ENCODE measurements at places on chromosomes 4 and X. TPM values are rescaled to one million over a fixed set of nuclear protein-coding genes. Genes with fewer than 3 reads are reported as not detected.

The MAGEB6B gene
- polyA plus RNA-seq, result not detected

The MFAP3L gene
- polyA plus RNA-seq, result 1.7 TPM

The SH3BGRL gene
- 63.6 TPM for polyA plus RNA-seq

The SULT1B1 gene
- polyA plus RNA-seq, result 0.46 TPM

DNA sequence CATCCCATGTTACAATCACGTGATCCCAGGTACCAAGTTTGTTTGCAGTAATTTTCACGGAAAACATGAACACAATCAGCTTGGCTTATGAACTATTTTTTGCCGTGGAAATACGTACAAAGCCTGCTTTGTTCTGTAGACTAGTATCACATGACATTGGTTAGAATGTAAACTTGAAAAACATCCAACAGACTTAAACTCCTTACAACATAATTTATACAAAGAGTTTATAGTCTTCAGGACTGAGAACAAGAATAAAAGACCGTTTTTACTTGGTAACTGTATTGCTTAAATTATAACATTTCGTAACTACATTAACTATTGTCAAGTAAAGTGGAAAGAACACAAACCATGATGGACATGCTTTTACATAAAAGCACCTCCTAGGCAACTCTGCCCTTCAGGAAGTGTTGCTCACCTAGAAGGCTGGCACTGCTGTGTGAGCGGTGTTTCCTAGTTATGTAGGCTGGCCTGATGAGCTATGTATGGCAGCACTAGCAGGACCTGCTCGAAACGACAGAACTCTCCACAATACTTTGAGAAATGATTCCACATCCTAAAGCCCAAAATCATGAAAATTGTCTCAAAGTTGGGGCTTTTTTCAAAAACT is 41.8 kb upstream of the WDR1 start:
- DNase-seq, result no peak

DNA sequence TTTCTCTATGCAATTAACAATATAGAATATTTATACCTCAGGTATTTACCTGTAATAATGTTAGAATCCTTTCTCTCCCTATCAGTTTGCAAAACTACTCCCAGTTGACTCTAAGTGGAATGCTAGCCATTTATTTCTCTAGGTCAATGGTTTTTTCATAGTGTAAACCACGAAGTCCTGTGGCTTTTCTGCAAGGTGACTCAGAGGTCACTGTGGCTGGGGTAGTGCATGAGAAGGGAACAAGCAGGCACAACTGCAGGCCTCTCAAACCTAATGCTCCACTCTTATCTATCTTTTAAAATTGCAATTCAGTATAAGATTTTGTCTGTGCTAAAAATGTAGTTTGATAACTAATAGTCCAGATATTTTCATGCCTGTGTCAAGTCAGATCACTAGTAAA is 159.4 kb downstream of the ANTXR2 start:
- DNase-seq, result no peak

- DNase-seq, result no peak
These were observed 399.5 kb downstream of the NKX6-1 start for GRCh38 chr4:84099599-84099998.

DNA sequence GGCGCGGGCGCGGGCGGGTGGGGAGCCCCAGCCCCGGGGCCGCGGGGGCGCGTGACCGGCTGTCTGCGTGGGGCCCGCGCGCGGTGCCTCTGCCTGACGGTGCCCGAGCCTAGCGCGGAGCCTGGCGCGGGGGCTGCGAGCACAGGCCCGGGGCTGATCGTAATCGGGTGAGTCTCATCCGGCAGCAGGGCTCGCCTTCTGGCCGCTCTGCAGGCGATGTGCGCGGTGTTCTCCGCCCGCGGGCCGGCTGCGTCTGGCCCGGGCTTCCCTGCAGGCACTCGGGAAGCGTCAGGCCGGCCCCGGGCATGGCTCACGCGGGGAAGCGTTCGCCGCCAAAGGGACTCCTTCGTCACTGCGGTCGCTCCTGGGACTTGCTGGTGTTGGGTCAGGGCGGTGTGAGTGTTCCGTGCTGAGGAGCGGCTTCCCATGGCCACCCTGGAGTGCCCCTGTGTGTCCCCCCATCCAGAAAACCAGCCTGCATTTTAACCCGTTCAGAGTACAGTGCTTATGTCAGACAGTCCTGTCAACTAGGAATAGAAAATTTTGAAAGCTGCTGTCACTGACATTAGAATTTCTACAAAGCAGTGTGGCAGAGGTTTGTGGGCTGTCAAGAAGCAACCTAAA is 40.6 kb downstream of the FAM149A start:
- peak; percentile 63 for DNase-seq

DNA sequence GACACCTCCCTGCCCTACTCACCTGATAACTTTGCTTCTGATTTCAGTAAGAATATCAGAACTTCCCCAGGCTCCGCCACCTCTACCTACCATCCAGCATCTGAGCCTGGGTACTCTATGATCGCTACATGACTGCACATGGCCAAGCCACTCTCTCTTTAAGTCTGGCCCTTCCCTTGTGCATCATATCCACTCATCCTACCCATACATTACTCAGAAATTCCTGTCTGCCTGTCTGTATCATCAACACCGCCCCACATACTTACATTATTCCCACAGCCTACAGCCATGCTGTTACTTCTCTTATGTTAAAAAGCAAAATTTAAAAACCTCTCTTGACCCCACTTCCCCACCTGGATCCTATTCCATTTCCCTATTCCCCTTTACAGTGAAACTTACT is 84.7 kb downstream of the SCD5 start:
- DNase-seq, result no peak

Data from hindlimb muscle (tissue), 1 donor.